ENCODE measurements at places on chromosomes 3 and 15.

DNA sequence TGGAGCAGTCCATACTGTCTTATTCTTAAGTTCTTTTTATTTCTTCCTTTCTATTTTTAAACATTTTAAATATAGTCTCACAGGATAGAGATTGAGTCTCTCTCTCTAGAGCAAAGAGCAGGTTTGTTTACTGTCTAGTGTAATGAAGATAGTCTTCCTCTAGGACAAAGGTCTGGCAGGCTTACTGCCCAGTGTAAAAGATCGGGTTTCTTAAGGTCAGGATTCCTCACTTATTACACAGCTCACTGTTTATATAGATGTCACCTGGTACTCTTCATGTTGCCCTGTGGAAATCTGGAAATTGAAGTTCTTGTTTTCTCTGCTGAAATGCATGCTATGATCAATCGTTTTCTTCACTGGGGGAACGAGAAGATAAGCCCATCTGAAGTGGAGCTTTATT, 76.0 kb downstream of the ZBBX start:
- no peak for DNase-seq

- DNase-seq = no peak
Observed at GRCh38 chr3:2653706-2654105, 456.5 kb downstream of the IL5RA start.

- no peak for DNase-seq
Observed at GRCh38 chr3:48820612-48821324, 26.9 kb downstream of the PRKAR2A start.

GRCh38 chr3:158789592-158789991, 12.3 kb upstream of the MFSD1 start:
- no peak for DNase-seq

GRCh38 chr3:197711973-197712707, 24.6 kb downstream of the RUBCN start:
- no peak for DNase-seq

DNA sequence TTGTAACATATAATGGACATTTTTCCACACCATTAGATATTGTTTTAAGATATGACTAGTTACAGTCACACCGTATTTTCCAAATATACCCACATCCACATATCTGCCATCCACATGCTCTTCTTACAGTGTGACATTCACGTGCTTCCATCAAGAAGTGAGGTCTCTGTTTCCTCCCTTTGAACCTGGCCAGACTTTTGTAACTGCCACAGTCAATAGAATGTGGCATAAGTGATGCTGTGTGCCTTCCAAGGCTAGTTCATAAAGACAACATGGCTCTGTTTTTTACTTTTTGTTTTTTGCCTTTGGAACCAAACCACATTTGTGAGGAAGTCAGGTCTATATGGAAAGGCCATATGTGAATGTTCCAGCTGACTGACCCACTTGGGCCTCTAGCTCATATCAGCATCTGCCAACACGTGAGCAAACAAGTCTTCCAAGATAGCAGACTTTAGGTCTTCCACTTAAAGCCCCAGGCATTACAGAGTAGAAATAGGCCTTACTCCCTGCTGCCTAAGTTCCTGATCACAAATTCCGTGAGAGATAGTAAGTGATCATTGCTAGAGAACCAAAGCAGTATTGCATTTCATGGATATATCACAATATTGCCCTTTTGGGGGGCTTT, 27.1 kb downstream of the EIF1B start:
- no peak for DNase-seq

DNA sequence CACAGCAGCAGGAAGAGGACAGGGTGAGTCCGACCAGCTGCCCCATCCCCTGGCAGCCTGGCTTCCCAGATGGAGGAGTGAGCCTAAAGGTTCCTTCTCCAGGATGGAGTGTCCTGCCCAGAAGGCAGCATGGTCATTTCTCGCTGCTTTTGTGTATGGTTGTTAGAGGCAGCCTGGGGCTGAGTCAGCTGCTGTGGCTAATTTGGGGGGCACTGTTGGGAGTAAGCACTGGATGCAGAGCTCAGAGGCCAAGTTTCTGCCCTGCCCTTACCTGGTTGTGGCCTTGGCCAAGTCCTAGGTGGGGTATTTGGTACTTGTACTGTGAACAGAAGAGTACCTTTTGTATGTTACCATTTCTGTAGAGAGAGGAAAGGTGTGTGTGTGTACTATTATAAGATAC, 78.6 kb downstream of the ADAMTS7 start:
- no peak for DNase-seq

DNA sequence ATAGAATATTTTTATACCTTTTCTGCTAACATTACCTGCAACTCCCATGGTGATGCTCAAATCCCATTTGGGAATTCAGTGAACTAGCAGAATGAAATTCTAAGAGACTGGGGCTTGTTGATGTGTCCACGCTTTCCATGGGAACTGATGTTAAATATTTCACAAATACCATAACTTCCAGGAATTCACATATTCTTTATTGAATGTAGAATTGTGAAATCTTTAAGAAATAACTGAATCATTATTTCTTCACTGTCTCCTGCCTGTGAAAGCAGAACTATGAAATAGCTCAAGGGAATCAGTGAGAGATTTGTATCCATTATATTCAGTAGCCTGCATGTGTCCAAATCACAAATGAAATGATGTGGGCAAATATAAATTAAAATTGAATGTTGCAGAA, 130.8 kb downstream of the SERPINI1 start:
- no peak for DNase-seq

- no peak for DNase-seq
Observed at GRCh38 chr15:27608248-27608647, 490.9 kb downstream of the OCA2 start.

- peak; percentile 66 for DNase-seq
Observed at GRCh38 chr15:43903864-43904290, 77.1 kb downstream of the WDR76 start.

- DNase-seq = no peak
Observed at GRCh38 chr15:73818308-73818985, 54.9 kb upstream of the TBC1D21 start.

GRCh38 chr15:67174864-67175573, 79.4 kb downstream of the AAGAB start:
- DNase-seq = no peak

DNA sequence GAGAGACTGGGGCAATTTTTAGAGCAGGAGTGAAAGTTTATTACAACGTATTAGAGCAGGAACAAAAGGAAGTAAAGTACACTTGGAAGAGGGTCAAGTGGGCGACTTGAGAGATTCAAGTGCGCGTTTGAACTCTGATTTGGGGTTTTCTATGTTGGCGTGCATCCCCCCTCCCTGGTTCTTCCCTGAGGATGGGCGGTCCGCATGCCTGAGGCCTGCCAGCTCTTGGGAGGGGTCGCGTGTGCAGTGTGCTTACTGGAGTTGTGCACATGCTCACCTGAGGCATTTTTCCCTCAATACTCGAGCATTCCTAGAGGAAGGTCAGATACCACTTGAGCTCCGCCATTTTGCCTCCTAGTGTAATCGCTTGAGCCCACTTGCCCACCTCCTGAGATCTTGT, 10.4 kb upstream of the CHAC1 start:
- no peak for DNase-seq

DNA sequence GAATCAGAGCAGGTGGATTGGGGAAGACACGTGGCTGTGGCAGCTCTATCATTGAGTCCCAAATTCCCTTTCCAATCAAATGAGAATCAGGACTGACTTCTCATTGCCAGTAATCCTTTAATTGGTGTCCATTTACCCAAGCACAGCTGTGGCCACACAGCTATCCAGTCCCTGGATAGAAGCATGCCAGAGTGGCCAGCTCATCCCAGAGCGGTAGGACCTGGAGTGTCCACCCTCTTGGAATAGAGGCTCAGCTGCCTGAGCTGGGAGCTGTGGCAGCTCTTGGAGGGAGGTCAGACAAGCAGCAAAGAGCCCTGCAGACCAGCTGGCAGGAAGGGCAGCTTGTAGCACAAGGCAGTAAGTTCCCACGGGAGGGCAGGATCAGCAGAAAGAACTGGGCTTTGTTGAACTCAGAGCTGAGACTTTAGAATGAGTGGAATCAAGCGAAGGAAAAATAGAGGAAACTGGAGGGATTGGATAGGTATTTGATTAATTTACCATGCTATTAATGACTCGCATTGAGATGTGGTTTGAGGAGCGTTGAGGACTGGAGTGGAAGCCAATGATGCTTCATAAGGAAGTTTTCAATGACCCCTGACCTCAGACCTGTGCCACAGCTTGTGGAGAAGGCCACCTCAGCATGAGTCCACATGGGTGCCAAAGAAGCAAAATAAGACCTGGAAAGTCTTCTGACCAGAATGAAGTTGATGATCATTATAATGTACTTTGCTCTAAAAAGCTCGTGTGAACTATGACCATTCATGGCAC, 6.9 kb upstream of the ALPK3 start:
- DNase-seq = no peak

DNA sequence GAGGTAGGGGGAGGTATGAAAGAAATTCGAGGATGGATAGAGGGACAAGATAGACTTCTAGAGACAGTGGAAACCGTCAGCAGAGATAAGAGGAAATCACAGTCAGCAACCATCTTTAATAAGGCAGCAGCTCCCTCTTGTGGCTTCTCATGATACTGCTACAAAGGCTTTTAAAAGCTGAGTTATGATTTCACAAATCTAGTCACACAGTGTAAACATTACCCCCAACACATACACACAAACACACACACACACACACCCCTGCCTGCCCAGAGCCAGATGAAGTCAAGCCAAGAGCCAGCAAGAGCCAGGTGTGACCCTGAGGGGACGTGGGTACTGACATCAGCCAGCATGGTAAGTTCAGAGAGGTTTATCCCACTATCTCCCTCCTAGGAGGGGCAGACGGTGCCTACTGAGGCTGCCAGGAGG, 18.9 kb upstream of the TGM5 start:
- DNase-seq = peak; percentile 75

DNA sequence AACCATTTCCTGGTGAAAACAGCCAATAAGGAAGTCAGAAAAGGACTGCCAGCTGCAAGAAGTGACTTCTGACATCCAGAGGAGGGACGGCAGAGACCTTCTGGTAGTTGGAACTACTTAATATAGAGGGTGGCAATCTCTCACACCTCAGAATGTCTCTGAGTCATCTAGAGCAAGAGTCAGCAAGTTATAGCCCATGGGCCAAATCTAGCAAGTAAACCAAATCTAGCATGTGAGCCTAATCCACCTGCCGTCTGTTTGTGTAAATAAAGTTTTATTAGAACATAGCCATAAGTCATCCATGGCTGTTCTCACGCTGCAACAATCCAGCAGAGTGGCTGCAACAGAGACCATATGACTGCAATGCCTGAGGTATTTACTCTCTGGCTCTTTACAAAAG, 160.5 kb upstream of the NR2E3 start:
- no peak for DNase-seq

- DNase-seq = no peak
Observed at GRCh38 chr3:60461267-60461666, 790.0 kb downstream of the FHIT start.

- peak; percentile 1 for DNase-seq
Observed at GRCh38 chr3:163490119-163490518, 1588.2 kb downstream of the SI start.

DNA sequence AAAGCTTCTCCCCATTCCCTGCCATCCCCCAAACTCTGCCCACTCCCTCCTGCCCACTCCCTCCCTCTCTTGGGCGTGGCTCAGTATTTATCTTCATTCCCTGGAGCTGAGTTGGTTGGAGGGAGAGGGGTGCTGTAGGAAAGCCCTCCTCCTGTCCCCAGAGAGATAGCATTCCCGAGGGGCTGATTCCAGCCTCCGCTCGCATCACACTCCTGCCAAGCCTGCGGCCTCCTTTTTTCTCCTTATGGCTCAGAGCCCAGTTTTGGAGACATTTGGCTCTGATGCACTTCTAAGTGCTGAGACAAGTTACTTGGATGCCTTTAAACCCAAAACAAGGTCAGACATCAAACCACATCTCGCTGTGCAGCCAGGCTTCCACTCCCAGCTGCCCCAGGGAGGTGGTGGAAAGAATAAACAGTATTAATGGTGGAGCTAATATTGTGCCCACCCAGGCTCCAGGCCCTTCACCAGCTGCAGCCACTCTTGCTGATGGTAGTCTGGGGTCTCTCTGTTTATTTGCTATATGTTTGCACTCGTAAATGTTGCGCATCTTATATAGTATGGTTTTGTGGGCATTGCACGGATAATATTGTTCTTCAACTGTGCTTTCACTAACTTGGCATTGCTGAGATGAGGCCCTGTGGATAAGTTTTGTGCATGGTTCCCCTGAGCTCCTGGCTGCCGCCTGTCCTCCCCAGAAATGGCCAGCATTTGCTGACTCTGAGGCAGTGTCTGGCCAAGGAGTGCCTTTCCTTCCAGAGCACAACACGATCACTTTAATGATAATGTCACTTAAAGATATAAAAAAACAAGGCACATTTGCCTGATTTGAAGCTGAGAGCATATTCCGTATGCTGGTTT, 157.2 kb downstream of the LRRC28 start:
- no peak for DNase-seq

DNA sequence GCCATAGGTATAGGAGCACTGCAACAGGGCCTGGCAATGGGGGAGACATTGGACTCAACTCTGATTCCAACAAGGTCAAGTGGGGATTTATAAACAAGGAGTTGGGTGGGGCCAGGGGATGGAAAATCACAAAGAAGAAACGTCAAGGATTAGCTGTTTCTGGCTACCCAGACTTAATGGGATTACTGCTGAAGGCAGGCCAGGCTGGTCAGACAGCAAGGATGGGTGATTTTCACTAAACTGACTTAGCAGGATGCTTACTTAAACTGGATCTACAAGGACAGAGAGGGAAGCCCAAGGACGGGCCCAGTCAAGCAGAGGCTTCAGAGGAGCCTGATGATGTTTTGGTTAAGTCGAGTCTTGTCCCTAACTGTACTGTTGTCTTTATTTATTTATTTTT, 76.2 kb downstream of the USP13 start:
- DNase-seq = no peak

DNA sequence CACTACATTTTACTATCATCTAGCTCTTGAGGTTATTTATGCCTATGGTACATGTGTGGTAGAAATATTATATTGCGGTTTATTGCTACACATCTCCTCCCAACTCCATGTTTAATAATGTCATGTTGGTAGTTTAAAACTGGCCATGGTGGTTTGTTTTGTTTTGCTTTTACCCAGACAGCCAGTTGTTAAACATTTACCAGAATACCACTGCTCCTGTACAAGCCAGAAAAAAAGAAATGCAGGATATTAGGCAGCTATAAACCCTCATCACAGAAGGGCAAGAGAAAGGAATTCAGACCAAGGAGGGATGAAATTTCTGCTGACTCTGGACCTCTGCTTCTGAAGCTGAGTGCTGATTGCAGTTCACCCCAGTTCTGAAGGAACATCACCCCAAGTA, 451.8 kb upstream of the IL12A start:
- no peak for DNase-seq

GRCh38 chr3:103873021-103873420, 1438.2 kb downstream of the ZPLD1 start:
- no peak for DNase-seq

GRCh38 chr3:112167758-112168157, 34.7 kb upstream of the GCSAM start:
- peak; percentile 9 for DNase-seq

DNA sequence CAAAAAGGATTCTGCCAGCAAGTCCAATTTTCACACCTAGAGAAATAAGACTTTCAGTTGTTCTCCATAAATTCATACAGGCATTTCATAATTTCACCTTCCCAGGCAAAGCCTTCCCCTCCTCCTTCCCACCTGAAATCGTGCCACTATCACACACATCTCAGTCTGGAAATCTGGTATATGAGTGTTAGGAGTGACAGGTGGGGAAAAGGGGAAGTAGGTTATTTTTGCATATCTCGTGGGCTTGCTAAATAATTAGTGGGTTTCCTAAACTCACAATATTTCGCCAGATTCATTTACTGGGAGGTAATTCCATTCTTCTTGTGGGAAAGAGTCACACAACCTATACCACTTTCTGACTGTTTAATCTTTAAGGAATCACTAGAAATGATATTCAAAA, 7.4 kb downstream of the ALDH1A2 start:
- DNase-seq = no peak

All from GM19239 (cell line).